Mammary epithelial cell (primary cell): ENCODE measurements at places on chromosomes 11 and 22.

- DNase-seq = no peak
These were observed 4.3 kb upstream of the GP1BB start for GRCh38 chr22:19719050-19719482.

DNA sequence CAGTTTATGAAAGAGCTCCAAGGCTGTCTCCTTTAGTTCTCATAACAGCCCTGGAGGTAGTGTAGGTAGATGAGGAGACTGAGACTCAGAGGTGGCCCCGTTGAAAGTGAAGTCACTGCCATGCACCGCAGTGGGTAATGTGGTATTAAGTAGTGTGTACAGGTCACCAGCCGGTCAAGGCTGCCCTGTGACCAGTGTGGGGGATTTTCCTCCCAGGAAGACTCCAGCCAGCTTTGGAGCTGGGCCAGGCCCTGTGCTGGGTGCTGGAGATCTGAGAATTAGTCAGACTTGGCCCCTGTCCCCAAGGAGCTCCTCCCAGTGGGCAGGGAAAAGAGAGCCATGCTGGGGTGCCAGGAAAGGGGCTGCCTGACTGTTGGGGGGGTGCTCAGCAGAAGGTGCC, 5.3 kb downstream of the OMP start:
- peak; percentile 77 for DNase-seq

DNA sequence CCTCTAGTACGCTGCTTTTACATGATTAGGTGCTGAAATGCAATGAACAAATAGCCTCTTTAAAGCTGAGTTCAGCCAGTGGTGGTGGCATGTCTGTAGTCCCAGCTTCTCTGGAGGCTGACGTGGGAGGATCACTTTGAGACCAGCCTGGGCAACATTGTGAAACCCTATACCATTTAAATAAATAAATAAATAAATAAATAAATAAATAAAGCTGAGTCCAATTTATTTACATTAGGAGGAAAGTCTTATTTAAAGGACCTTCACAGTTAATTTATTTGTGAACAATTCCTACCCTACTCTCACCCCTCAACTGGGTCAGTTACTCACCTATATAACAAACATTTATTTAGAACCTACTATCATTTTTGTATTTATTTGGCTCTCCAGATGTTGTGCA, 4.8 kb upstream of the CHRDL2 start:
- DNase-seq = no peak

- DNase-seq = no peak
These were observed 2.2 kb downstream of the RAB30 start for GRCh38 chr11:83069441-83070043.

DNA sequence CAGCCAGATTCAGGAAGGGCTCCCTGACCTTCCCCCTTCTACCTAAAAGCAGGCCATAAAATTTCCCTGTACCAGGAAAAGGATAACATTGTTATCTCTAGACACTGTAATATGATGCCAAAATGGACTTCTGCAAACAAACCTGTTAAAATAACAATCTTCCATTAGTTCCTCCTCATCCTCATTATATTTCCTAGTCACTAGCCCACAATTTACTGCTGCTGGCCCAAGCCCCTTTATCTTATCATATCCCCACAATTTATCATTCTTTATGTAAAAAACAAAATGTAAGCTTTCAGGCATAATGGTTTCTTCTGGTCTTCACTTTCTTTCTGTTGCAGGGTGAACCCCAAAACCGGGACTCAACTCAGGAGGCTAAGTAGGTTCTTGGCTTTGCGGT, 1132.1 kb upstream of the CNTN5 start:
- DNase-seq = no peak

- peak; percentile 47 for DNase-seq
These were observed 9.9 kb upstream of the APOBEC3A start for GRCh38 chr22:38947321-38948140.

GRCh38 chr11:130071211-130071712, 1.6 kb downstream of the APLP2 start:
- DNase-seq = peak; percentile 42

DNA sequence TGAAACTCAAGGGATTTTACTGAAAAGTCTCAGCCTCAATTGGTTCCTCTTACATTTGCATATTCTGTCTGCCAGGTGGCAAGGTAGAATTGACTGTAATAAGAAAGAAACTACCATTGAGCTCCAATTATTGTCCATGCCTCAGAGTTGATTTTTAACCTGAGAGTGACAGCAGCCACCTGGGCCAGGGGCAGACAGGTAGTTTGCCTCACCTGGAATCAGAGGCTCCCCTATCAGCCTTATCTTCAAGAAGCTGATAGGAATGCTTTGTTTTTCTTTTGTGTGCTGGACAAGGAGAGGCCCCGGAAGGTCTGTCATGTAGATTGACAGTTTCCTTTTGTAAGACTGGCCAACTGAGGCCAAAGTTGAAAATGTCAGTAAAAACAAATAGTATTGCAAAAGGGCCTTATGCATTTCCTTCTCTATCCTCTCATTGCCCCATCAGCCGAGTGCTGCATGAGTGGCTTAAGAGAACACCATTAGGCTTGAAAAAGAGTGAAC, 34.1 kb downstream of the CD44 start:
- DNase-seq = no peak

DNA sequence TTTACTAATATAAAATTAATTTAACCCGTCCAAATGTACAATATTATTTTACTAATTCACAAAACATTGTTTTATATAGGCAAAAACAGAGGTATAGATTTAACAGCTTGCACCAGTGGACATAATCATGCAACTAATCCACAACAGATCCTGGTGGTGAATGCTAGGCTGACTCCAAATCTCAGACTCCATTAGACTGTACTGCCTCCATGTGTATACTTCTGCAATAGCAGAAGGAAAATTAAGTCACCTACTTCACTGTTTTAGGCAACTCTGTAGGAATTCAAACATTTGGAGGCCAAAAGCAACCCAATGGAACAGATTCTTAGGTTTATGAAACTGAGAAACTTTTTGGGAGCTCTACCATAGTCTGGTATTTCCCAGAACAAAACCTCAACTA, 30.0 kb upstream of the RAB39A start:
- peak; percentile 35 for DNase-seq

- no peak for DNase-seq
These were observed 336.5 kb downstream of the TMEM135 start for GRCh38 chr11:87374038-87374807.

DNA sequence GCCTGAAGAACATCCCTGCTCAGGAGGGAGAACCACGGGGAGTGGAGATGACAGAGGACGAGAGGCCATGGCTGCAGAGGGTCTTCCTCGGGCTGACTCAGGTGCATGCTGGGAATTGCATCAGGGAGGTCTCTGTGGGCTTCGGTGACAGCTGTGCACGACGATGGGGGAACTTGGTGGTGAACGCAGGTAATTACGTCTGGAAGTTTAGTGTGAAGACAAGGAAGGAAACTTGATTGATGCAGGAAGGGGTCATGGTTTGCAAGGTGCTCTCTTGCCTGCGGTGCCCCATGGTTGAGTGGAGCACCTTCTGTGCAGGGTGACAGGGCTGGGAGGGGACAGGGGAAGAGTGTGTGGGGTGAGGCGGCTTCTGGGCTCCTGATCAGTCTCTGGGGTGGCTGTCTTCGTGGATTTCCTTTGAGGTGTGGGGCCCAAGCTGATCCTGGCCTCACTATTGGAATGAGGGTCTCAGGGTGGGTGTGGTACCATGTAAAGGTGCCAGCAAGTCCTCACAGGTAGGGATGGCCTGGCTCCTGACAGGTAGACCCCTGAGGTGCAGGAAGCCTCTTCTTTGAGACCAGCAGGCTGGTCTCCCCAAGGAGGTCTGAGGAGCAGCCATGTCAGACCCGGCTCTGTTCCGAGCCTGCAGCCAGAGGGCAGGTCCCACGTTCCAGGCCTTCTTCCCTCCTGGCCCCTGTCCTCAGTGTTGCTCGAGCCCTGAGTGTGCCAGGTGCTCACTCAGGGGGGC, 1020.1 kb downstream of the TBC1D22A start:
- DNase-seq = no peak

DNA sequence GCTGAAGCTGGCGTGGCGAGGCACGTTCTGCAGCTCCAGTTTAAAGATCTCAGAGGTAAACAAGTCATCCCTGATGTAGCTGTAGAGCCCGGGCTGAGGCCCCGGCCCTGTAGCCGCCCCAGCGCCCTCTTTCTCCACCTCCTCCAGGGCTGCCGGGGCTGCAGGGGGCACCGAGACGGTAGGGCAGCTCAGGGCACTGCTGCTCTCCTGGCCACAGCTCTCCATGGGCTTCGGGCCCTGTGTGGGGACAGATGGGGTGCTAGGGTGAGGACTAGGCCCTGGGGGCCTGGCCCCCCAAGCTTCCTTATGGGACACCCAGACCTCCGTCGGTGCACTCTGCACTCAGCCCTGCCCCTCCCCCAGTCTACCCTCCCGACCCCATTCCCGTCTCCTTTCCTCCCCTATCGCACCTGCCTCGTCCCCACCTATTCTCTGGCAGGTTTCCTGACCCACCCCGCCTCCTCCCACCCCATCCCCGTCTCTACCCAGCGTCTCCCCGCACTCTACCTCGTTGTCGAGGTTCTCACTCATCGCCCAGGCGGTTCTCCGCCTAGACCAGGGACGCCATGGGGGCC, 559 bp downstream of the RANBP1 start:
- no peak for DNase-seq

DNA sequence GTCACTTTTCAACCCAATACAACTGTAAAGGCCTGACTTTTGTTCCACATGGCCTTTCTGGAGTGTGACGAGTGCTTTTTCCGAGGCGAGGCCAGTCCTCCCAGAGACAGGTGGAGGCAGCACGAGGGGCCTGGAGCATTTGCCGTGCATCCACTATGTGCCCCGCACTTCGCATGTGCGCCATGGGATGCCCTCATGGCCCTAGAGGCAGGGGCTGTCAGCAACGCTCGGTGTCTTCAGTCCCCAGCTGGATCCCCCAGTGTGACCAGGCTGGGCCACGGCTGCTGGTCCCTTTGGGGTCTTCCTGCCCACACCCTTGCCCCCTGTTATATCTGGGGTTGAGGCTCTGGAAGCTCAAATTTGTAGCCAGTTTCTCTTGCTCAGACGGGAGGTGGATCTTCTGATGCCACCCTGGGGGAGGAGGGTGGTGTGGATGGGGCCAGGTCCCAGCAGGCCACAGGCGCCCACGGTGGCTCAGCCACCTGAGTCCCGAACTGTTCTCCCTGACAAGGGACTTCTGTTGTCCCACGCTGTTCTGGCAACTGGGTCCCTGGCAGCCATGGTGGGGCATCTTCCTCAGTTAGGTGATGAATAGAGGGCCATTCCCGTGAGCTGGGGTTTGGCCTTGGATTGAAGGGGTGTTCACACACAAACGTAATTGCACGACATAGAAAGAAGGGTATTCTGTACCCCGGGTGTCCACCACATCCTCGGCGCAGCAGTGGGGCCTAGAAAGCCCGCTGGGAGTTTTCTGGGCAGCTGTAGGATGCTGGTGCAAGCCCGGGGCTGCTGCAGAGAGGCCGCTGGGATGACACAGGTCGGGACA, 100.9 kb downstream of the CTTN start:
- no peak for DNase-seq

DNA sequence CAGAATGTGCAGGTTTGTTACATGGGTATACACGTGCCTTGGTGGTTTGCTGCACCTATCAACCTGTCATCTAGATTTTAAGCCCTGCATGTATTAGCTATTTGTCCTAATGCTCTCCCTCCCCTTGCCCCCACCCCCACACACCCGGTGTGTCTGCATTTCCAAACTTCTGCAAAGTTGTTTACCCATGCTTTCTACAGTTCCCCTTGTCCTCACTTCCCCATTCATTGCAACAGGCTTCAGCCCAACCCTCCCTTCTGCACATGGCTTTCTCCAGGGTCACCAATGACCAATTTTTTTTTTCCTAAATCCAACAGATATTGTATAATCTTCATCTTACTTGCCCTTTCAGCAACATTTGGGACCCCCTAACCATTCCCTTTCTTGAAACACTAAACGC, 32.0 kb upstream of the NUP50 start:
- DNase-seq = no peak

DNA sequence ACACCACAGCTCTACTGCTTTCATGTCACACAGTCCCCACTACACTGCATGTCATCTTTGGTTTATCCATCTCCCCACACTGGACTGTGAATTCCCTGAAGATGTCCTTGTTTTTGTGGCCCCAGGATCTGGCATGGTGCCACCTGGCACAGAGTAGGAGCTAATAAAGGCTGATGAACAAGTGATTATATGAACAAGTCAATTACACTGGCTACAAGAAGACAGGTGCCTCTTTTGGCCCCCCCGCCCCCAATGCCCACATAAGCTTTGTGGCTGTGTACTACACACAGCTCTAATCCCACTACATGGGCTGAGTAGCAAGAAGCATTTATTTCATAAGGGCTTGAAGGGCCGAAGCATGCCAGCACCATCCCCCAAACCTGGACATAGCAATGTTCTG, 24.7 kb downstream of the PLEKHA7 start:
- no peak for DNase-seq

DNA sequence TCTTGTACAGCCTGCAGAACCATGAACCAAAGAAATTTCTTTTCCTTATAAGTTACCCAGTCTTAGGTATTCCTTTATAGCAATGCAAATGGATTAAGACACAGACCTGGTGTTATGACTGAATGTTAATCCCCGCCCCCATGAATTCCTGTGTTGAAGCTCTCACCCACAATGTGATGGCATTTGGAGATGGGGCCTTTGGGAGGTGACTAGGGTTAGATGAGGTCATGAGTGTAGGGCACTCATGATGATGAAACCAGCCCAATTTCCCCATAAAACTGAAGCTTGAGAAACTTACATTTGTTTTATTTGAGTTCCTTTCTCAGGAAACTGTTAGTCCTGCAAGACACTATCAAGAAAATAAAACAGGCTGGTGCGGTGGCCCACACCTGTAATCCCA, 115.8 kb upstream of the THY1 start:
- DNase-seq = no peak

GRCh38 chr11:69075421-69076128, 26.8 kb downstream of the TPCN2 start:
- peak; percentile 99 for DNase-seq

GRCh38 chr22:32967386-32968101, 90.6 kb downstream of the SYN3 start:
- DNase-seq = no peak

GRCh38 chr11:119634301-119634700, 94.7 kb downstream of the NECTIN1 start:
- DNase-seq = no peak

- DNase-seq = peak; percentile 55
These were observed at the start of gene AASDHPPT for GRCh38 chr11:106077609-106078455. Gene AASDHPPT, plus strand, starts transcription at chr11:106077662. Its CDS starts 49 bp downstream, at chr11:106077711.

- no peak for DNase-seq
These were observed 82.8 kb upstream of the VSTM5 start for GRCh38 chr11:93933230-93933629.

DNA sequence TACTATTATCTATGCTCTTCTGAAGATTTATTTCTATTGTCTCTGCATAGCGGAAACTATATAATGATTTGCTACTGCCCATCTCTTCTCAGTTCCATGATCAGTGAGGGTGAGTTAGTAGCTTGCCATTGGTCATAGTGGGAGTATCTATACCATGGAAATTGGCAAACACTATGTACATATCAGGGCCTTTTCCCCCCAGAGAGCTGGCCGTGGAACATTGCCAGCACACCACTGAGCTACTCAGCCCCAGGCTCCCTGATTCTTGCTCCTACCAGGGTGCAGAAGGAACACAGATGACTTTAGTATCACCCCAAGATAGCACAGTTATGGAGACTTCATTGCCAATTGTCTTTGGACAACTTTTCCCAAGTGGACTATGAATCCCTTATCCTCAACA, 33.2 kb downstream of the IRAG1 start:
- DNase-seq = no peak

- no peak for DNase-seq
These were observed 799 bp upstream of the CDC42BPG start for GRCh38 chr11:64845129-64845775.
